ENCODE measurements at places on chromosomes 12 and 14.

GRCh38 chr14:93220509-93220908 lies 13.5 kb downstream of the UBR7 start:
- DNase-seq, result no peak

DNA sequence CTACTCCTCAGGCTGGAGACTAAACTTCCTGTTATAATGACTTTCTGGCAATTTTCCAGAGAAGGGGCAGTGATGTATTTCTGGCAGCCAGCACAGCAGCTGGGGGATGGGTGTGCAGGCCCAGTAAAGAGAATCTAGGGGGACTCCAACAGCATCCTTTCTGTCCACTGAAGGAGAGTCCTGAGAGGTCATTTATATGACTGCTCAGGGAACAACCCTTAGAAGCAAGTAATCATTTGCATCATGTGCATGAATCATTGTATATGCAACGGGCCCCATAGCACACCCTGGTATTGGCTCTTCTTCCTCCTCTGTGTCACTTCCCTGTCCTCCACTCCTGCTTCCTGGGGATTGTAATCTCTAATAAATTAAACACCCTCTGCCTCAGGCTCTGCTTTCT lies 493.8 kb downstream of the RPS29 start:
- DNase-seq, result no peak

- DNase-seq, result no peak
Measured at GRCh38 chr14:44507183-44507582, at the start of gene FSCB. Gene FSCB, minus strand, starts transcription at chr14:44507283. Its CDS starts 296 bp downstream, at chr14:44506987.

GRCh38 chr14:24343795-24344660 lies 4.2 kb upstream of the RIPK3 start:
- DNase-seq, result no peak

- DNase-seq, result peak; percentile 75
Measured at GRCh38 chr14:35878272-35879150, 52.4 kb downstream of the BRMS1L start.

- no peak for DNase-seq
Measured at GRCh38 chr12:116545936-116546335, 13.2 kb upstream of the MAP1LC3B2 start.

GRCh38 chr12:85825746-85826145 lies 10.5 kb downstream of the RASSF9 start:
- peak; percentile 92 for DNase-seq

DNA sequence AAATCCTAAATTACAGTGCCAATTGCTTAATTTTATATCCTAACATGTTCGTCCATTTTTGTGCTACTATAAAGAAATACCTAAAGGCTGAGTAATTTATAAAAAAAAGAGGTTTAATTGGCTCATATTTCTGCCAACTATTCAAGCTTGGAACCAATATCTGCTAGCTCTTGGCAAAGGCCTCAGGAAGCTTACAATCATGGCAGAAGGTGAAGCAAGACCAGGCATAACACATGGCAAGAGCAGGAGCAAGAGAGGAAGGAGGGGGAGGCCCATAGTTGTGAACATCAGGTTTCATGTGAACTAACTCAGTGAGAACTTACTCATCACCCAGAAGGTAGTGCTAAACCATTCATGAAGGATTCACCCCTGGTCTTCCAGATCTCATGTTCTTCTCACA lies 494.3 kb downstream of the CCER1 start:
- no peak for DNase-seq

GRCh38 chr12:67759829-67760228 lies 111.3 kb downstream of the DYRK2 start:
- no peak for DNase-seq

DNA sequence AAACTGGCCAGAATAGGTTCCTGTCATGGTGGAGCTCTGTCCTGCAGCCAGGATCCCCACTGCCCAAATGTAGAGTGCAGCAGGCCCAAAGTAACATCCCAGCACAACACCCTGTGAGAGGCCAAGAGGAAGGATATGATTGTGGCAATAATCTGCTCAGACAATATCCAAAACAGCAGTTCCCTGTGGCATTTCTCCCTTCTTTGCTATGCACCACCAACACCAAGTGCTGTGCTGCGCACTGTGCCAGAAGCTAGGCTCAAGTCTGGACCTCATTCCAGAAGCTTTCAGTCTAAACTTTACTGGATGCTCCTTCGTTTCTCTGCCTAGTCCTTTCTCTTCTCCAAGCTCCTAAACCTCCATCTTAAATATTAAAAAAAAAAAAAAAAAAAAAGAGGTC lies 33.4 kb downstream of the SLC11A2 start:
- peak; percentile 60 for DNase-seq

DNA sequence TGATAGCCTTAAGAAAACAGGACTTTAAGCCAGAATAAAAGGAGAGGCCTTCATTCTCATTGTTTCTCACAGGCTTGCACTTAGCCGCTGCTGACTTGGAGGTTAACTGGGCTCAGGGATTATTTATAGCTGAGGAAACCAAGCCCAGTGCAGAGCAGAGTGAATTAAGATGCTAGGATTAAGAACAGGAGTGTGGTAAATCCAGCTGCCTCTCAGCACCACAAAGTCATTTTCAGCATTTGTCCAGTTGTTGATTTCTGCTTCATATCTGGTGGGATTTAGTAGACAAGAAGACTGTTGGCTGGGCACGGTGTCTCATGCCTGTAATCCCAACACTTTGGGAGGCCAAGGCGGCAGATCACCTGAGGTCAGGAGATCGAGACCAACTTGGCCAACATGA lies 14.3 kb upstream of the KRT73 start:
- DNase-seq, result no peak

DNA sequence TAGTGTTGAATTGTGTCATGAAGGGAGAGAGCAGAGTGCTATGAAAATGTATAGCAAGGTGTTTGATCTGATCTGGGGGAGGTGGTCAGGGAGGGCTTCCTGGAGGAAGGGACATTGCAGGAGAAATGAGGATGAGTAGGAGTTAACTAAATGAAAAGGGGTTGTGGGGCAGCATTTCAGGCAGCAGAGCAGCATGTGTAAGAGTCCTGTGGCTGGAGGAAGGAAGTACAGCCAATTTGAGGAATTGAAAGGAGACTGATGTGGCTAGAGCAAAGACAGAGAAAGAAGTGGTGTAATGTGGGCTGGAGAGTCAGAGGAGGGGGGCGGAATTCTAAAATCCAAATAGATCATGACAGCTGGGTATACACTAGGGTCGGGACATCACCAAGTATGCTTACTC lies 20.5 kb downstream of the NPC2 start:
- DNase-seq, result no peak

- DNase-seq, result peak; percentile 11
Measured at GRCh38 chr12:8644345-8645248, 18.0 kb downstream of the MFAP5 start.

GRCh38 chr14:67704484-67705089 lies 2.9 kb downstream of the RDH12 start:
- DNase-seq, result peak; percentile 71

DNA sequence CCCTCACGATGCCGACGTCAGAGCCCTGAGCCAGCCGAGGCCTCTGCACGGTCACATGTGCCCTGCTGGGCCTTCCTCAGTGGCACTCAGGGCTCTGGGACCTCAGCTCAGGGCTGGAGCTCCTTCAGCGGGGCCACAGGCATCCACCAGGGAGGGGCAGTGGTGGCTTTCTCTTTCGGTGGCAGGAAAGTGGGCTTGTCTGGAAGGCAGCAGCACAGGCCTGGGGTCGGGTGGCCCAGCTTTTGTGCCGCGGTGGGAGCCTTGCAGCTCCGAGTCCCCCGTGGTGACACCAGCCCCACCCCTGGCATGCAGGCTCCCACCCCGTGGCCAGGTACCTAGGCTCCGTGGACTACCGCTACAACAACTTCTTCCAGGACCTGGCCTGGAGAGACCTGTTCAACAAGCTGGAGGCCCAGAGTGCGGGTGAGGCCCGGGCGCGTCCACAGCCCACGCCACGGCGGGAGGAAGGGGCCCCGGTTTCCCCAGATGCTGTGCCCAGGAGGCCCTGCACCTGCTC lies 14.2 kb upstream of the TEX22 start:
- no peak for DNase-seq

DNA sequence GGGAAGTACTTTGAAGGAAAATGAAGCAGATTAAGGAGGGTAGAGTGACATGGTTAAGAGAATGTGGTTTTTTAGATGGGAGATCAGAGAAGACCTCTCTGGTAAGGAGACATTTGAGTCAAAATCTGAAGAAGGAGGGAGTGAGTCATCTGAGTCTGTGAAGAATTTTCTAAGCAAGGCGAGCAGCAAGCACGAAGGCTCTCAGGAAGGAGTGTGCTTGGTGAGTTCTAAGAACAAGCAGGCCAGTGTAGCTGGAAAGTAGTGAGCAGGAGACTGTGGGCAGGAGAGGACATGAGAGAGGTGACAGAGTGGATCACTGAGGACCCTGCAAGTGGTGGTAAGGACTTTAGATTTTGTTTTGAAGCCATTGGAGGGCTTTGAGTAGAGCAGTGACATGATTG lies 76.3 kb upstream of the FUT8 start:
- peak; percentile 38 for DNase-seq

DNA sequence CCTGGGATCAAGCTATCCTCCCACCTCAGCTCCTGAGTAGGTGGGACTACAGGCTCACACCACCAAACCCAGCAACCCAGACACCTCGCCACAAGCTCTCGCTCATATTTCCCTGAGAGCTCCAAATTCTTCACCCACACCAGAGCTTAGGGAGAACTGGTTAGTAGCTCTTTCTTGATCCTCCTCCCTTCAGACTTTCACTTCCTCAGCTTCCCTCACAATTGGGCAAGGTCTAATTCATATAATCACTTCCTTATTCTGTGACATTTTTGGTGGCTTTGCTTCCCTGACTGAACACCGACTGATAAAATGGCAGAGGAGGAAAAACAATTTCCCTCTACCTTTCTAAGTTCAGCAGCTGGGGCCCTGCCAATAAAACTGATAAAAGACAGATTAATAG lies 88.5 kb downstream of the GXYLT1 start:
- no peak for DNase-seq

GRCh38 chr12:52356031-52356761 lies 11.1 kb downstream of the KRT85 start:
- no peak for DNase-seq

DNA sequence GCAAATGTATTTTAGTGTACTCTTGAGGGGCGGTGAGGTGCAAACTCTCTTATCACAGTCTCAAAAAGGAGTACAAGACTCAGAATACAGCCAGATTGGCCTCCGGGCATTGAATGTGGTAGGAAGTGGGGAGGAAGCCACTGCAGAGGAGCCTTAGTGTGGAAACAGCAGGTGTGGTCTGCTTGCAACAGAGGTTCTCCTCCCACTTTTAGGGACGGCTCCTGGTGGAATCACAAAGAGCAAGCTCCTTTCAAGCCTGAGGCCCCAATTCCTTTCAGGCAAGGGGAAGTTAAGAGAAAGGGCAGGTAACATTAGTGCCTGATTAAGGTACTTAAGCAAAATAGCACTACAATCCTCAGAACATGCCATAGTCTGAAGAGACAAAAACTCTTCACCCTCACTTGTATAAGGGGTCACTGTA lies 23.7 kb upstream of the SLC2A3 start:
- DNase-seq, result no peak

- no peak for DNase-seq
Measured at GRCh38 chr12:115023279-115024265, 339.6 kb upstream of the TBX3 start.

GRCh38 chr14:25136811-25137210 lies 86.9 kb upstream of the STXBP6 start:
- no peak for DNase-seq

GRCh38 chr12:101407049-101407435 lies 530 bp downstream of the ARL1 start:
- DNase-seq, result no peak

All from kidney tubule cell (primary cell).